ENCODE measurements at places on chromosomes 2 and 18. TPM values are rescaled to one million over a fixed set of nuclear protein-coding genes. Genes with fewer than 3 reads are reported as not detected.

HES6 gene
- 56.0 TPM for total RNA-seq

ANKRD30B gene
- not detected for total RNA-seq

FBXO41 gene
- total RNA-seq, result 11.1 TPM

DNA sequence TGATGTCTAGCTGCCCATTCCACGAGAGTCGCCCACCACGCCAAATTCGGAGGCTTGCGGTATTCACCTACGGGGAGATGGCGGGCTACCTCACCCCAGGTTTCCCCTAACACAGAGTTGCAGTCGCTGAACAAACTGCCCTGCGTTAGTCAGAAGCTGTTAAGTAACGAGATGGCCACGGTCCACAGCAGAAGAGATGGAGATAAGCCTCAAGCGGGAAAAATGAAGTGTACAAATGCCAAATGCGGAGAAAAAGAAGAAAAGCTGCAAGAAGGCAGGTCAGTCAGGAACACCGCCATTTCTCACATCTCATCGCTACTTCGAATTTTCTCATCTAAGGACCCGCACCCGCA lies 425 bp downstream of the ASB3 start:
- peak; percentile 69 for DNase-seq

GRCh38 chr2:134232868-134233727 lies 20.8 kb upstream of the MGAT5 start:
- no peak for DNase-seq

DNA sequence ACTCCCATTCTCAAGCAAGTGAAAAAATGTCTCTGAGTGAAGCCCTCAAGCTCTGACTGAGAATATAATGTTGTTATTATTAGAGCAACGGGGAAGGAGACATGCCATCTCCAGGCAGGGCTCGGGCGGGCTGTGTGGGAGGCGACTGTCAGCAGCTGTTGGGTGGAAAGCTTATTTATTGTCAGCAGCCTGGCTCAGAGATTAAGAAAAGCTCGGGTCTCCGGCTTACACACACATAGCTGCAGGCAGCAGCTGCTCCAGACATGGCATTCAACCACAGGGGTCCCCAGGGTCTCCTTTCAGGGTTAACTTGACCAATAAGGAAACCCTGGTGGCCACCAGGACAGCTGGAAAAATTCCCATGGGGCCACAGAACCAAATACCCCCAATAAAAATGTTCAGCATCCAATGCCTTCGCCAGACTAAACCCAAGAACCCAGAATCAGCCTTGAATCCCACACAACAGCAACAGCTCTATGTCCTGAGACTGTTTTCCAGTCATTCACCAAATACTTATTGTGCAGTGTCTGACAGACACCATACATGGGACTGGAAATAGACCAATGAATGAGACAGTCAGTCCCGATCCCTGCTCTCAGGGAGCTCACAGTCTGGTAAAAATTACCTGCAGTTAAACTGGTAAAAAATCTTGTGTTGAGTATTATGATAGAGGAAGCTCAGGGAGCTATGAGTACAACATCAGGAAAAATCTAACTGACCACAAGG lies 70.5 kb upstream of the RTN4 start:
- DNase-seq, result peak; percentile 49

- no peak for DNase-seq
These were observed 53.0 kb downstream of the POLR1A start for GRCh38 chr2:86052676-86053075.

- no peak for DNase-seq
These were observed 8.1 kb upstream of the CYP26B1 start for GRCh38 chr2:72155737-72156136.

- no peak for DNase-seq
These were observed 94.6 kb upstream of the SKOR2 start for GRCh38 chr18:47346016-47346415.

DNA sequence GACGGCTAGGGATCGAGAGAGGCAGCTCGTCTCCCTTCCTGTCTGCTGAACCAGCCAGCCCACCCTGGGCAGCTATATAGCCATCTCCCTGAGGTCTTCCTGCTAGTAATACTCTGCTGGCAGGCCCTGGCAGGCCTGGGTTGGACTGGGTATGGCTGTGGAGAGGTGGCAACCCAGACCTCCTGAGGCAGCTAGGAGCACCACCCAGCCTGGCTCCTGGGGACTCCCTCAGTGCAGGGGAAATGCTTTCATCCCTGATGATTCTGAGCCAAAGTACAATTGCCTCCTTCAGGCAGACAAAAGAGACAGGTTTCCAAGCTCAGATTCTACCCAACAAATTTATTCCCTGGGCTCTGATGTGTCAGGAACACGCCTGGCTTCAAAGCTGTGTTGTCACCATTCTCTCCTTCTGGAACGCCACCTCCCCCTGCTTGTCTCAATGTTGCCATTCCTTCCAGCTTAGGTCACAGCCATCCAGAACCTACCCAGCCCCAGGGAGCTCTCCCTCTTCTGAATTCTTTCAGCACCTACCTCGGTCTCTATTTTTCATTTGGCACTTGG lies 4.7 kb upstream of the DNAJB2 start:
- no peak for DNase-seq

- no peak for DNase-seq
These were observed 84.4 kb downstream of the EIPR1 start for GRCh38 chr2:3293221-3293620.

DNA sequence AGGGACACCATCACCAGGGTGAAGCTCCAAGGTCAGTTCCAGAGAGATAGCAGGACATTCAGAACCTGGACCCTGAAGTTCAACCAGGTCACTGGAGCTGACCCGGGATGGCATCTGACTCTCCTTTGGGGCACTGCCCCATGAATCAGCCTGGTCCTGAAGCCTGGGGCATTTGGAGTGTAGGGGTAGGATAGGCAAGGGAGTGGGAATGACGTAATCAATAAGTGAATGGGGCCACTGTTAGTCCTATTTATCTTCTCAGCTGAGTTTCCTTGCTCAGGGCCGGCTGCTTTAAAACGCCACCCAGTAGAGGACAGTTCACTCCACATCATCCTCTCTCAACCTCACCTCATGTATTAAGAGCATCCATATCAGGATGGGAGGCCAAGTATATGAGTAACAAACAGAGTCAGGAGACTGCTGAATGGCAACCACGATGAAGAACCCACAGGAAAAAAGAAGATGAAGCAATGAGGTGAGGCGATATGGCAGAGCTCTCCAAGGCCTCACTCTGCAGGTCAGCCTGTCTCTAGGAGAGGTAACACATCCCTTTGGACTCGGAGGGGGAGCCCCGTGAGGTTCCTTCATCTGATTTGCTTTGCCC lies 1.8 kb upstream of the RFX8 start:
- DNase-seq, result no peak

GRCh38 chr2:13390676-13391075 lies 673.9 kb downstream of the TRIB2 start:
- no peak for DNase-seq

Measured in G401 (cell line).